ENCODE measurements at places on chromosomes 7 and 10.

GRCh38 chr10:98620503-98620902 is 173.8 kb upstream of the HPS1 start:
- no peak for DNase-seq

DNA sequence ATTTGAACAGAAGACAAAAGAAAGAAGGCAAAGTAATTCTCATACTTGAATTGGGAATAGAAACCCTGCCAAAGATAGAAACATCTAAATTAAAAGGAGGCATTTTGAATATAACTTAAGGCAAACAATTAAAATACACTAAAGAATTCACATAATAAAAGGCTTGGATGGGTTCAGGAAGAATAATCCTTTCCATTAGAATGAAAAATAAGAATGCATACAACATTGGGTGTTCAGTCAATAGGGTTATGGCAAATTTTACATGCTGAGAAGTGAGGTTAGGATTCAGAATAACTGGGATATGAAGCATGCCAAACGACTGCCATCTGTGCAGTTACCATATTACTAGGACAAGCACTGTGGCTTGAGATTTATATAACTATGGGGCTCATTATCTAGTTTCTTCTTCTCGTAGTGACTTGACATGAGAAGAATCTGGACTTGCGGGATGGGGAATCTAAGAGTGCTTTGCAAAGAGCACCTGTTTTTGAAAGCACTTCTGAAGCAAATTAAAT is 326.5 kb downstream of the THSD7A start:
- DNase-seq: no peak

GRCh38 chr7:114212721-114213429 is 201.7 kb upstream of the FOXP2 start:
- DNase-seq: no peak

GRCh38 chr10:95837356-95837776 is 70.4 kb upstream of the CC2D2B start:
- no peak for DNase-seq

GRCh38 chr7:112448381-112448780 is 1.9 kb upstream of the IFRD1 start:
- no peak for DNase-seq

DNA sequence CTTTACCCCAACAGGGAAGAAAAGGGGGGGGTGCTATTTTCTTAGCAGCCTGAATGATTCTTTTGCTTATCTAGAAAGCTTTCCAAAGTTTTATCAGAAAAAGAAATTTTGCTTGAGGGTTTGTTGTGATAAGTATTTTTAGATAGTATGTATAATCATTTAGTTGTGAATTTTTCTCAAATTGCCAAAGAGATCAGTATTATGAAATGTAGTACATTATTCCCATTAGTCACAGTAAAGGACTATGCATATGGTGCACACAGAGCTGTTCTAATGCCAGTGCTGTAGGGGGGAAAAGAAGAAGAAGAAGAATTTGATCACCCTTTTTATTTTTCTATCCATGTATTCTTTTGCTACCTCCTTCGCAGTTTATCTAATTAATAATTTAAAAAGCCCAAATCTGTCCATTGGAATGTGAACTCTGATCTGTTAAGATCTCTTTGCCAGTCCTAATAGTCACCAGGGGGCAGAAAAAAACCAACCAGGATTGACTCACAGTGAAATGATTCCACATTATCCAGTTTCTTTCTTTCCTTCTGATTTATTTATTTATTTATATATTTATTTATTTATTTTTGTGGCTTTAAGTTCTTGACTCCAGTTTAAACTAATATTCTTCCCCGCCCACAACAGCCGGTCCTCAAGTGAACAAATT is 4.7 kb downstream of the RBM20 start:
- no peak for DNase-seq

- DNase-seq: no peak
Measured at GRCh38 chr7:24082826-24083225, 201.2 kb upstream of the NPY start.

DNA sequence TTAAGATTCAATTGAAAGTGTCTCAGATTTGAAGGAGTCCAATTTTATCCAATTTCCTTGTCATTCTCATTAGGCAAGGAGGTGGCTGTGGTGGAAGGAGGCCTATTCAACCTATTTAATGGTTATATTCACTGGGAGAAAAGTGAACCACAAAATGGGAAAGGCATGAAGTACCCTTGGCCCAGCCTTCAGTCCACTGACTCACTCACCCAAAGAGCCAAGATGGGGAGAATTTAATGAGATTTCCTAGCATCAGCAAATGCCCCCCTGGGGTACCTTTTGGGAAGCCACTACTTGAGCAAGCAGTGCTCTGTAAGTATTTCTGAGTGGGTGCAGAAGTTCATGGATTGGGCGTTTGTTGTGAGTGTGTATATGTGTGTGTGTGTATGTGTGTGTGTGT is 144.1 kb downstream of the NRP1 start:
- no peak for DNase-seq

GRCh38 chr7:38409531-38409930 is 136.1 kb upstream of the TARP start:
- no peak for DNase-seq

DNA sequence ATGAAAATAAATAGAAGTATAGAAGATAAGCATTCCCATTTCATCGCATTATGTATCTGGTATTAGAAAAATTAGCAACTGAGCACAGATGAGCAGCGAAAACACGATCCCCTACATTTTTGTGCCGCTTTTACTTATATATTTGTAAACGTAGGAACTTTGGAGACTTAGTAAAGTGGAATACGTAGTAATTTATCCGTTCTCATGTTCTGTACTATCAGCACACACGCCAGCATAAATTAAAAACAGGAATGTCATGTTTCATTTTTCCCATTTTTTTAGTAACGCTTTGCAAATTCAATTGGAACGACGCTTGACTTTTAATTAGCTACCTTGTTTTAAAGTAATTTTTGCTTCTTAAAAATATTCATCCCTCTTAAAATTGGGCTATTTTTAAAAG is 2.4 kb downstream of the ZNRF2 start:
- DNase-seq: no peak

- no peak for DNase-seq
Measured at GRCh38 chr10:97013568-97013967, 172.2 kb downstream of the SLIT1 start.

- DNase-seq: no peak
Measured at GRCh38 chr7:121262969-121263368, 65.8 kb upstream of the WNT16 start.

GRCh38 chr10:109067031-109067430 is 856.3 kb downstream of the XPNPEP1 start:
- DNase-seq: no peak

DNA sequence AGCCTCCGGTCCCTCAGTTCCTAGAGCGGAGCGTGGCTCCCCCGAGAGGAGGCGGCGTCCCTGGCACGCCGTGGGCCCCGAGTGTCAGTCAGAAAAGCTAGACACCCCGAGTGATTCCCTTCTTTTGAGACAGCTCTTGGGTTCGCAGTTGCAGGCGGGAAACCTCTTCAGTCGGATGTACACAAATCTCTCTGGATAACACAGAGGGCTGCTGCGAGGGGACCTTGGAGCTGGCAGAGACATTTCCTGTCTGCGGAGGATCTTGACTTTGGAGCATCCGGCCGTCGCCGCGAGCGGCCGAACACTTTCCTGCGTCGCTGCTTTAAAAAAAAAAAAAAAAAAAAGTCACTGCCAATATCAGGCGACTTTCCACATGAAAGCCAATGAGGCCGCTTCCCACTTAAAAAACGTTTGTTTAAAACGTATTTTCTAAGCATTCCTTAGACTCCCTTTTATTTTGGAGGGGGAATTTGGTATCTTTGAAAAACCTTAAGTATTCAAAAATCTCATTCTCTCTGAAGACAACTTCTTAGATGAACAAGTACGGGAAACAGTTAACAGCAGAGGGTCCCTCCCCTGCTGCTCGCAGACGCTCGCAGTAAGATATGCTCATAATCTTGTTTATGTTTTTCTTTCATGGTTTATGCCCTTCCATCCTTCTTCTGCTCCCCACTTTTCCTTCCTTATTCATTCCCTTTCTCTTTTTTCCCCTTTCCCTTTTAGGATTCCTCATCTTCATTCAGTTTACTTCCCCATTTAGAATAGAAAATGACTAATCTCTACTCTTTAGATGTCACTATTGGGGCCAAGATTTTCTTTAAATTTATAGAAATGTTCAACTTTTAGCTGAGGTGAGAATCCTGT is 10.0 kb downstream of the HHEX start:
- no peak for DNase-seq

DNA sequence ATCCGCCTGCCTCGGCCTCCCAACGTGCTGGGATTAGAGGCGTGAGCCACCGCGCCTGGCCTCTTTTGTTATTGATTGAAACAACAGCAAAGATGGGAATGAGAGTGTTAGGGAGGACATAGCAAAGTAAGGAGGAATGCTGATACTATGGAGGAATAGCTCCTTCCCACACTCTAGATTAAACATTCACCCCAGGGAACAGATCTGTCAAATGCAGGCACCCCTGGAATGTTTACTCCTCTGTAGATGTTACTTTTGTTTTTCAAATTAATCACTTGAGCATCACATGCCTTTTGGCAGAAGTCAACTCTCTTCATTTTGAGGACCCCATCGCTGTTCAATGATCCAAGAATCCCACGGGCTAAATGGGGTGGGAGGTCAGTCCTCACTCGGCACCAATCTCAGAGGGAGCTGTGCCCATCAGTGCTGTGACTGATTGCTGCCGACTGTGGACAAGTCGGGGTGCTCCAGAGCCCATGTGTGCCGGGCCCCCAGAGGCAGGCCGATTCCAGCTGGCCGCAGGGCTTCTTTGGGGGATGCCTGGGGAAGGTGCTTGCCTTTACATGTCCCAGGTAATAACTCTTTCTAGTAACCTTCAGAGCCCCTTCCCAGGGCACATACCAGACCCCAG is 10.2 kb upstream of the COBL start:
- no peak for DNase-seq

DNA sequence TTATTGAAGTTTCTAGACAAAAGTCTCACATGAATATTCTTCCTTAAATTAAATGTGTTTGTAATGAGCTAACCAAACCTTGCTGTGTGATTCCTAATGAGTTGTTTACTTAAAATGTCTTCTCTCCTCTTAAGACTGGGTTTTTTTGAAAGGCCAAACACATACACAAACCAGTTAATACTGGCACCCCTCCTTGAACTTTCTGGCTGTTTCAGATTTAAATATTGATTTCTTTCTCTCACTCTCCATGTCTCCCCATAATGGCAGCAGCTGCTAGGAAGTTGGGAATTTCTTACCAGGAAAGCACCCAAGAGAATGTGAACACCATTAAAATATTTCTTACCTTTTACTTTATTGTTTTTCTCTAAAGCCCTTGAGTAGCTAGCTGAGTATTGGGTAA is 11.4 kb upstream of the PTN start:
- no peak for DNase-seq

Measured in activated T-cell treated with anti-CD3 and anti-CD28 coated beads for 24 hours (primary cell).